Fibroblast of the aortic adventitia (primary cell): ENCODE measurements at places on chromosomes 12 and 14. TPM values are rescaled to one million over a fixed set of nuclear protein-coding genes. Genes with fewer than 3 reads are reported as not detected.

DNA sequence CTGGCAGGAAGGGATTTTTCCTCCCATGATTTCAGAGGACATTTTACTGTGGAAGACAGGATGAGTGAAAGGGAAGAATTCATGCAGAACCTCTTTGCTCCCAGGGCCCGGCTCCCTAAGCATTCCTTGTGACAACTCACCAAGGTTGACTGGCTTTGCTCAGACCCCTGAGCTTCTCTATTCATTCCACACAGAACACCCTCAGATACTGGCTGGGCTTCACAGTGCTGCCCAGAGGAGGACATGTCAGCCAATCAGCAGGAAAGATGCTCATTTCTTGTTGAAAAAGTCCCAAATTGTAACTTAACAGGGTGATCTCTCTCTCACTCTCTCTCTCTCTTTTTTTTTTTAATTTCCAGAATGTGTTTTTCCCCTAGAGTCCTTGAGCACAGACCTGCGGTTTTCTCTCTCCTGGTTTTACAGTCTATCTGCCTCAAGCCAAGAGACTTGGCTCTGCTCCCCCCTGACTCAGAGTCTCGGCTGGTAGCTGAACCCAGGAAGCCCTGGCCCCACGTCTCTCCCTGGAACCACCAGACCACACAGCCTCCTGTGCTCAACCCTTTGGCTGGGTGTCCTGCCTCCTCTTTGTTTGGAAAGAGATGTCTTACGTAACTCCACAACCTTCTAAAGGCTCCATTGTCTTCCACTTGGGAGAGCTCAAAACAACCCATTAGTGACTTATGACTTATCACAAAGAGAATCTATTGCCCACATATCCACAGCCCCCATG lies 43.9 kb downstream of the SSPN start:
- DNase-seq, result peak; percentile 99

- DNase-seq, result no peak
Measured at GRCh38 chr12:974271-974862, 16.7 kb upstream of the ERC1 start.

- peak; percentile 90 for DNase-seq
Measured at GRCh38 chr12:57744194-57744776, 554 bp upstream of the TSPAN31 start.

- no peak for DNase-seq
Measured at GRCh38 chr14:30519961-30520360, 39.0 kb upstream of the G2E3 start.

DNA sequence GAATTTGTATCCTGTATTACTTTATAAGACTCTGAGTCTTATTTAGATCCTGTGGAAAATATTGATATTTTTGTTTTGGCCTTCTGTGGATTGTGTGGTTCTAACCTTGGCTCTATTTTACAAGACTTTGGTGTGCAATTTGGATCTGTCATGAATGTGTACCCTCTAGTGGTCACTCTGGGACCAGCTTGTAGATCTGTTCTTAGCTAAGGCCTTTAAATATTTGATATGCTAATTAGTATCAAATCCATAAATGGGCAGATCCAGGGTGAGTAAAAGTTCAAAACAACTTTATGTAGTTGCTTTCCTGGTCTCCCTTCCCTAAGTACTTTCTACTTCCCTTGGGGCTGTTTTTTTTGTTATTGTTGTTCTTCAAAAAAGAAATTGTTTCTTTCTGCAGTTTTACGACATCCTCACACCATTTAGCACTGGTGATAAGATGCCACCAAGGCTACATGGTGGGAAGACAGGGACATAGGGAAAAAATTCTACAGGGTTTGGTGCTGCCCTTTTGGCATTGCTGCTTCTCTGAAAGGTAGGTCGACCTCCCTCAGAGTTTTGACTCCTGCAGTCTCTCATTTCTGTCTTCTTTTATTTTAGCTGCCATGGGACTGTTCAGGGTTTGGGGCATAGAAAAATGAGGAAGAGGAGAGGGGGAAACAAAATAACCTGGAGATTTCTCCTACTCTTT lies 238.5 kb downstream of the GPHN start:
- peak; percentile 70 for DNase-seq

The CCDC38 gene
- not detected in 2 replicates for total RNA-seq

The TMEM121 gene
- total RNA-seq, result 4.0 and 6.7 TPM in 2 replicates

- DNase-seq, result no peak
Measured at GRCh38 chr14:91519239-91520036, 9.3 kb upstream of the PPP4R3A start.

The PMCH gene
- 0.27 TPM in 1 of 2 replicates, not detected in the other for total RNA-seq

The CLEC2A gene
- total RNA-seq, result not detected in 2 replicates

DNA sequence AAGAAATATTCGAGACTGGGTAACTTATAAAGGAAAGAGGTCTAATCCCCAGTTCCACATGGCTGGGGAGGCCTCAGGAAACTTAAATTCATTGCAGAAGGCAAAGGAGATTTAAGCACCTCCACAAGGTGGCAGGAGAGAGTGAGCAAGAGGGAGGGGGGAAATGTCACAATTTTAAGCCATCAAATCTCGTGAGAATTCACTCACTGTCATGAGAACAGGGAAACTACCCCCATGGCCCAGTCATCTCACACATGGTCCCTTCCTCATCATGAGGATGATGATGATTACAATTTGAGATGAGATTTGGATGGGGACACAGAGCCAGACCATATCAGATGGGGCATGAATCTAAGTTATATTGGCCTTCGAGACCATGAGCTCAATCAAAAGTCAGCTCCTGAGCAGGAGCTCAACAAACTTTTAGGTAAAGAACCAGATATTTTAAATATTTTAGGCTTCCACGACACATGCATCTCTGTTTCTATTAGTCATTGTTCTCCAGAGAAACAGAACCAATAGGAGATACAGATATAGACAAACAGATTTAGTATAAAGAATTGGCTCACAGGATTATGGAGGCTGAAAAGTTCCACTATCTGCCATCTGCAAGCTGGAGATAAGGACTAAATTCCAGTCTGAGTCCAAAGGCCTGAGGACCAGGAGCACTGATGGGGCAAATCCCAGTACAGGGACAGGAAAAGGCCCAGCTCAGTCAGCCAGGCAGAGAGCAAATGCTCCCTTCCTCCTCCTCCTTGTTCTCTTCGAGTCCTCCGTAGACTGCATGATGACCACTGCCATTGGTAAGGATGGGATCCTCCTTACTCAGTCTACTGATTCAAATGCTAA lies 24.9 kb downstream of the DGLUCY start:
- peak; percentile 45 for DNase-seq

DNA sequence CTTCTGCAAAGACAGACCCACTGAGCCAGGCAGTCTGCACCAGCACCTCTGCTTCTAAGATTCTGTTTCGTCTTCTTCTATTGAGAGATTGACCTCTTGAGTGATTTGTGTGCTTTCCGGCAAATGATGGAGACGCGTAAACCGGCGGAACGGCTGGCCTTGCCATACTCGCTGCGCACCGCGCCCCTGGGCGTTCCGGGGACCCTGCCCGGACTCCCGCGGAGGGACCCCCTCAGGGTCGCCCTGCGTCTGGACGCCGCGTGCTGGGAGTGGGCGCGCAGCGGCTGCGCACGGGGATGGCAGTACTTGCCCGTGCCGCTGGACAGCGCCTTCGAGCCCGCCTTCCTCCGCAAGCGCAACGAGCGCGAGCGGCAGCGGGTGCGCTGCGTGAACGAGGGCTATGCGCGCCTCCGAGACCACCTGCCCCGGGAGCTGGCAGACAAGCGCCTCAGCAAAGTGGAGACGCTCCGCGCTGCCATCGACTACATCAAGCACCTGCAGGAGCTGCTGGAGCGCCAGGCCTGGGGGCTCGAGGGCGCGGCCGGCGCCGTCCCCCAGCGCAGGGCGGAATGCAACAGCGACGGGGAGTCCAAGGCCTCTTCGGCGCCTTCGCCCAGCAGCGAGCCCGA lies 703 bp downstream of the ASCL4 start:
- DNase-seq, result no peak

The OTOGL gene
- 0.16 and 0.27 TPM in 2 replicates for total RNA-seq

DNA sequence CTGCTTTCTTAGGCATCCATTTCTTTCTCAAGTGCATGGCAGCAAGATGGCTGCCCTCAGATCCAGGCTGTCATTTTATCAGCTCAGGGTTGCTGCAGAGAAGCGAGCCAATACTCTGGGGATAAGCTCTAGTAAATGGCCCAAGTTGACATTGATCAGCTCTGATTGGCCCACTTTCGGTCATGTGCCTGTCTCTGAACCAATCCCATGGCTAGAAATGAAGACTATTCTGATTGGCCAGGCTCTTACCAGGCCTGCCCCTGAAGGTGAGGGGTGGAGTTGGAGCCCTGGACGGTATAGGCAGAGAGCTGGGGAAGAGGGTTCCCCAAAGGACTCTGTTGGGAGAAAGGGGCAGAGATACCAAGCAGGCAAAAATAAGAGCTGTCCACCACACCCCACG lies 41.4 kb downstream of the MYO1H start:
- no peak for DNase-seq

The GDF3 gene
- not detected in 2 replicates for total RNA-seq

The VSIG10 gene
- total RNA-seq, result 11.1 and 24.5 TPM in 2 replicates

DNA sequence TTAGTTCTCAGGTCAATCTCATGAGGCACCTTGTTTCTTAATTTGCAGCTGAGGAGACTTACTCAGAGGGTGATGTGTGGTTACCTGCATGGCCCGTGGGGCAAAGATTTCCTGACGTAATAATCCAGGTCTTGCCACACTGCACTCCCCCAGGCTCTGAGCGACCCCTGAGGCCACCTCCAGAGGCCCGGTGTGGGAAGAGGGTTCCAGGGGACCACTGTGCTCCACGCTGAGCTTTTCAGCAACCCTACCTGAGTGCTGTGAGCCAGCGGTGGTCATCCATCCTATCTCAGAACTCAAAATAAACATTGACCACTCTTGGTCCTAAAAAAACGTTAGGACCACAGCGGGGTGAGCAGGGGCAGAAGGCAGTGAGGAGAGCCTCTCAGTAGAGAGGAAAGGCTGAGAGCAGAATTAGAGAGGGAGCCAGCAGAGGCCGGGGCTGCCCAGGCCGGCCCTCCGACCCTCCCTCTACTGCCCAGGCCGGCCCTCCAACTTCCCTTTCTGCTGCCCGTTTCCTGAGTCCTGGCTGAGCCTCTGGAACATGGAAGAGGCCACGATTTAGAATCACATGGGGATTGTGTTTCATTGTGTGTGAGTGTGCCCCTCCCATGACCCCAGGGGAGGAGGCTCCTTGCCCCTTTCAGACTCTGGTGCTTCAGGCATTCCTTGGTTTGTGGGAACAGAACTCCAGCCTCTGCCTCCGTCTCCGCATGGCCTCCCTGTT lies 188.2 kb upstream of the DIO3 start:
- no peak for DNase-seq

The GRIN2B gene
- not detected in 2 replicates for total RNA-seq

The TSPAN9 gene
- 8.1 and 19.4 TPM in 2 replicates for total RNA-seq

- no peak for DNase-seq
Measured at GRCh38 chr12:79183003-79183402, 318.4 kb downstream of the SYT1 start.

The LPAR5 gene
- not detected in 2 replicates for total RNA-seq

DNA sequence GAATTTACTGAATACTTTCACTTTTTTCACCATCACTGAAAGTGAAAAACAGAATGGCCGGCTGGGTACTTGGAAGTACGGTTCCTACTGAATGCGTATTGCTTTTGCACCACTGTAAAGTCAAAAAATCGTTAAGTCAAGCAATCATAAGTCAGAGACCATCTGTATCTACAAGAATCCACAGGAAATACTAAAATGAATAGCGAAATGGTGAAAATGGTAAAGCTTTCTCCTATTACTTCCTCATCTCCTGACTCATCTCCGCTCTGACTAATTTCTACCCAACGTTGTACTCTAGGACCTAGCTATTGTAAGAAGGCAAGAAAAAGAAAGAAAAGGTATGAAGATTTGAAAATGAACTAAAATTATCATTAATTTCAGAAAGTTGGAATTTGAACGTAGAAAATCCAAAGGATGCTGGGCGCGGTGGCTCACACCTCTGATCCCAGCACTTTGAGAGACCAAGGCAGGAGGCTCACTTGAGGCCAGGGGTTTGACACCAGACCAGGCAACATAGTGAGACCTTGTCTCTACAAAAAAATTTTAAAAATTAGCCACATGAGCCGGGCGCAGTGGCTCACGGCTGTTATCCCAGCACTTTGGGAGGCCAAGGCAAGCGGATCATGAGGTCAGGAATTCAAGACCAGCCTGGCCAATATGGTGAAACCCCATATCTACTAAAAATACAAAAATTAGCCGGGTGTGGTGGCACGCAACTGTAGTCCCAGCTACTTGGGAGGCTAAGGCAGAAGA lies 5.3 kb upstream of the CDCA4 start:
- no peak for DNase-seq

DNA sequence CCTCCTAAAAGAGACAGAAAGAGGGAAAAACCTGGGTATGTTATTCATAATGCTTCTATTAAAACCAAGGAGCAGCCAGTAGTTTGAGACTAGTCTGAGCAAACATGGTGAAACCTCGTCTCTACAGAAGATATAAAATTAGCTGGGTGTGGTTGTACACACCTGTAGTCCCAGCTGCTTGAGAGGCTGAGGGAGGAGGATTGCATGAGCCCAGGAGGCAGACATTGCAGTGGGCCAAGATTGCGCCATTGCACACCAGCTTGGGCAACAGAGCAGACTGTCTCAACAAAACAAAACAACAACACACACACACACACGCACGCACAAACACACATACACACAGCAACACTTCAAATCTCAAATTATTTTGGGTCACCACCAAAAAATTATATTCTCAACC lies 27.8 kb downstream of the HECTD4 start:
- DNase-seq, result no peak

The ERGIC2 gene
- total RNA-seq, result 13.2 and 112 TPM in 2 replicates

DNA sequence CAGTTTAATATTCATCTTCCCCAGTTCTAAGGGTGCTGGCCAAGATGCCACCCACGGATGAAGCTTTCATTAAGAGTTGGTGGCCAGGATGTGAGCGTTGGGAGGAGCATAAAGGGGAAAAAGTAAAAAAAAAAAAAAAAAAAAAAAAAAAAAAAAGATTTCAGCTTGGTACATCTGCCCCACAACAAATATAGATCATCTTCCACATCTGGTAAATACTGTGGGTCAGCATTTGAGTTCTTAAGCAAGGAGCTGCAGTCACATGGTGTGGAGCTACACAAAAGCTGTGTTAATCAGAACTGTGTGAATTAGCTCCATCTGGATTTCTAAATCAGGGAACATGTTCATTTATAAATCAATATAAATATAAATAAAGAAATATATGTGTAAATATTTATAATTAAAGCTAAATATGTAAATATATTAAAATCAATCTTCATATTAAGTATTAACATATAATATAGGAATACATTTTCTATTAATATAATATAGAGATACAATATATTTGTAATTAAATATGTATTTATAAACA lies 262.3 kb downstream of the NUAK1 start:
- DNase-seq, result no peak

The SIX1 gene
- total RNA-seq, result 4.6 and 9.6 TPM in 2 replicates

- DNase-seq, result peak; percentile 12
Measured at GRCh38 chr12:109581856-109582255, 8.3 kb downstream of the MVK start.

DNA sequence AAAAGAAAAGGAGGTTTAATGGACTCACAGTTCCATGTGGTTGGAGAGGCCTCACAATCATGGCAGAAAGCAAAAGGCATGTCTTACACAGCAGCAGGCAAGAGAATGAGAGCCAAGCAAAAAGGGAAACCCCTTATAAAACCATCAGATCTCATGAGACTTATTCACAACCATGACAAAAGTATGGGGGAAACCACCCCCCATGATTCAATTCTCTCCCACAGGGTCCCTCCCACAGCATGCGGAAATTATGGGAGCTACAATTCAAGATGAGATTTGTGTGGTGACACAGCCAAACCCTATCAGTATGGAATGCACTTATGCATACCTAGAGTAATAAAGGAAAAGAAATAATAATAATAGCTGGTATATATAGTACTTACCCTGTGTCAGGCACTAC lies 4.5 kb upstream of the GLIPR1 start:
- no peak for DNase-seq
